ENCODE measurements at places on chromosomes 7 and 10.

- DNase-seq = no peak
These were observed 634.7 kb upstream of the AUTS2 start for GRCh38 chr7:68963552-68963951.

DNA sequence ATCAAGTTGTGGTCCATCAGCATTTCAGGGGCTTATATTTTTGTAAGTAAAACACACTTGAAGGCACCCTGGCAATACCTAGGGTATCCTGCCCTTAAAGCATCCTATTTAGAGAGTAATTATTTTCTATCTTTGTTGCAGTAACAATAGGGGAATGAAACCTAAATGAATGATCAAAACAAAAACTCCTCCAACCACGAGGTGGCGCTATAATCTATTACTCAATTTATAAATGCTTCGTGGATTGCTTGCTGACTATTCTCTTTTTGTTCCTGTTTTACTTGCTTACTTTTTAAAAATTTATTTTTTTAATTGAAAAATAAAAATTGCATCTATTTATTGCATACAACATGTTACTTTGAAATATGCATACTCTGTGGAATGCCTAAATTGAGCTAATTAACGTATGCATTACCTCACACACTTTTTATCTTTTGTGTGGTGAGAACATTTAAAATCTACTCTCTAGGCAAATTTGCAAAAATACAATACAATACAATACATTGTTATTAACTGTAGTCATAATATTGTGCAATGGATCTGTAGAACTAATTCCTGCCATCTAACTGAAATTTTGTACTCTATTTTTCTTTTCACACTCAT, 147.7 kb upstream of the BMPER start:
- DNase-seq = no peak

- no peak for DNase-seq
These were observed 170.8 kb downstream of the VPS50 start for GRCh38 chr7:93402944-93403343.

DNA sequence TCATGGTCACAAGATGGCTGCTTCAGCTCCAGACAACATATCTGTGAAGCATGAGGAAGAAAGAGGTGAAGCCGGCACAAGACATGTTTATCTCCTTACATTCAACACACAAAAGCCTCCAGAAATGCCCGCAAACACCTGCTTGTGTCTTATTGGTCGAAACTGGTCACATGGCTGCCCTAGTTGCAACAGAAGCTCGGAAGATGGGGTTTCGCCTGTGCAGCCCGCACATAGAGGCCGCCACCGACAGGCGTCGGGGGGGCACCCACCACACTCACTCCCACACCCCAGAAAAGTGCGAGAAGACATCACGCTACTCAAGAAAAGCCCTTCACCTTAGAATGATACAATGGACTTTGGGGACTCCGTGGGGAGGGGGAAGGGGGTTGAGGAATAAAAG, 63.0 kb upstream of the MGMT start:
- no peak for DNase-seq

- DNase-seq = no peak
These were observed 60.4 kb upstream of the ADO start for GRCh38 chr10:62744136-62744535.

GRCh38 chr7:100573691-100574361, at the start of gene SAP25:
Gene SAP25 (minus strand): TSS chr7:100573900. CDS start chr7:100573742, 158 bp downstream.
- DNase-seq = no peak

DNA sequence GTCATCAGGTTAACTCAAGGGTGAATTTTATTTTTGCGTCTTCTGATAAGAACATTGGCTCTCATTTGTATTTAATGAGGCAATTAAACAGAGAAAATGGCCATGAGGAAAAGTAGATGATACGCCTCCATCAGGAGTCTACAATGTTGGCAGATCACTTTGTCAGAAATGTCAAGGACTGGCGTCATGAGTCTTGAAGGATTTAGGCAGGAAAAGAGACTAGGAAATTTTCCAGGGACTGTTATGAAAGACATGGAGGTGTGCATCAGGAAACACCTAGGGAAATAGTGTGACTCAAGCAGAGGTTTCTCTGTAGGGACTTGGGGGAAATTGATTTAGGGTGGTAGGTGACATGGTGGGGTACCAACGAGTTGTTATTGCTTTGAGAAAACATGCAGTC, 53.4 kb upstream of the SLC35B4 start:
- DNase-seq = no peak

- DNase-seq = no peak
These were observed 52.3 kb upstream of the SLC35B4 start for GRCh38 chr7:134368851-134369544.

DNA sequence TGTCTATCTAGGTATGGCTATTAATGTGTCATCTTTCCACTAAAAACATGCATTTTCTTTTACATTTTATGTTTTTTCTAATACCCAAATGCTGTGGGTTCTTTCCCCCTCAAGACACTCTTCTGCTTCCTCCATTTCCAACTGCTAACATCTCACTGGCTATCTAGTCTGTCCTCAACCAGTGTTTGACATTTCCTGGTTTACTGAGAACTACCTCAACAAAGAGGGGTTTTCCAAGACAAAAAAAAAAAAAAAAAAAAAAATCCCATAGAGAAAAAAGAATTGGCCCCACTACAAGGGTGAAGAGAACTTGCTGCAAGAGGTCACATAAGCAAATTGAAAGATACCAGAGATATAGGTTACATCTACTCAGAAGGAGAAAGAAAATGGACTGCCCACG, 359.7 kb downstream of the CRPPA start:
- no peak for DNase-seq

- DNase-seq = peak; percentile 24
These were observed 10.2 kb downstream of the EN2 start for GRCh38 chr7:155467846-155468784.

- DNase-seq = no peak
These were observed 70.7 kb upstream of the EZH2 start for GRCh38 chr7:148954766-148955165.

- DNase-seq = no peak
These were observed 43.2 kb downstream of the CCNY start for GRCh38 chr10:35379226-35380137.

DNA sequence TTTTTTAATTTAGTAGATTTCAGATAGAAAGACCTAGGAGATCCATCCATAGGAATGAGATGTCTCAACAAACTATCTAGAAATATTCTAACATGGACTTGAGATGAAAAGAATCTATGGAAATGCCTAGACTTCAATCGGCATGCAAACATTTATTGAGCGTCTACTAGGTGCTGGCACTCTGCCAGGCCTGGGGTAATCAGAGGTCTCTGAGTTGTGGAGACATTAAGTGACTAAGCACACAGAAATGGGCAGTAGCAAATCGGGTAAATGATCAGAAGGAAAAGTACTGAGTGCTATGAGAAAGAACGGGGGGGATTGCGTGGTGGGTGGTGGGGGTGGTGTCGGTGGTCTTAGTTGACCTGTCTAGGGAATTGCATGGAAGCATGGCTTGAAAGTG, 466.6 kb downstream of the GALNT17 start:
- no peak for DNase-seq

GRCh38 chr10:29753283-29753682, 118.5 kb upstream of the SVIL start:
- DNase-seq = no peak

GRCh38 chr10:71223347-71224058, 11.1 kb downstream of the UNC5B start:
- DNase-seq = no peak

DNA sequence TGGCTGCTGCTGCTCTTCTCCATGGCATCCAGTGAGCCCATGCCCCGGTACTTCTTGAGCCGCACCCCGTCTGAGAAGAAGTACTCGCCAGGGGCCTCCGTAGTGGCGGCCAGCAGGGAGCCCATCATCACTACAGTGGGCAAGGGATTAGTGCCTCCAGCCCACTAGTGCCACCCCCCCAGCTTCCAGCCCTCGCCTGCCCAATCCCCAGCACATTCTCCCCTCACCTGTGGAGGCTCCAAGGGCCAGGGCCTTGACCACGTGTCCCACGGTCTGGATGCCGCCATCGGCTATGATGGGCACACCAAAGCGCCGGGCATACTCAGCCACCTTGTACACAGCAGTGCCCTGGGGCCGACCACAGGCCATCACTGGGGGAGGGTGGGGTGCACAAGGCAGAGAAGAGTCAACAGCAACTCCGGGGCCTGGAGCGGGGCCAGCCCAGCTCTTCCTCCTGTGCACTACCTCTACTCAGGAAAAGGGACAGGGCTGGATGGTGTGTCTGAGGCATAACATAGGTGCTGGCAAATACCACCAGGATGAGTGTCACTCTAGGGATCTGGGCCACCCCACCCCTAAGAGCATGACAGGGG, 14.8 kb downstream of the IMPDH1 start:
- no peak for DNase-seq

- peak; percentile 90 for DNase-seq
These were observed 229.1 kb downstream of the ELFN1 start for GRCh38 chr7:1899196-1899595.

DNA sequence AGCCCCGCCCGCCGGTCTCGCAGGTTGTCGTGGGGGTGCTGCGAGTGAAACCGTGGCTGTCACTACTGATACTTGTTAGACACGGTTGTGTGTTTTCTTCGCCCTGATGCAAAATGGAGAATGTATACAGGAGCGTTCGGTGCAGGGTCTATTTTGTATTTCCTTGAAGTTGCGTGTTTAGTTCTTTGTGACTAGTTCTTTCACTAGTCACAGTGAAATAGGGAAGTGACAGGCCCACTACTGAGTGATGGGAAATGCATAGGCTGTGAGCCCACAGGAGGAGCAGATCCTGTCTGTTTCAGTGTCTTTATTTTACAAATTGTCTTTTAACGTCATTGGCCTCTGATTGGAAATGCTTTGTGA, 675 bp downstream of the ABRAXAS2 start:
- no peak for DNase-seq

GRCh38 chr10:13016426-13016825, 14.9 kb upstream of the CCDC3 start:
- DNase-seq = no peak

GRCh38 chr10:43407576-43408330, 1.2 kb downstream of the HNRNPF start:
- peak; percentile 93 for DNase-seq

GRCh38 chr10:86586516-86586915, 64.9 kb upstream of the WAPL start:
- peak; percentile 71 for DNase-seq

GRCh38 chr10:49212076-49212475, 23.9 kb upstream of the TMEM273 start:
- no peak for DNase-seq

- DNase-seq = no peak
These were observed 1.8 kb upstream of the NUB1 start for GRCh38 chr7:151339651-151340382.

- DNase-seq = no peak
These were observed 216.3 kb upstream of the NRP1 start for GRCh38 chr10:33550811-33551210.

GRCh38 chr7:105151152-105151551, 137.1 kb downstream of the KMT2E start:
- no peak for DNase-seq

GRCh38 chr7:134829380-134829986, 50.0 kb downstream of the CALD1 start:
- DNase-seq = no peak

- DNase-seq = no peak
These were observed 69.3 kb downstream of the MGMT start for GRCh38 chr10:129536336-129536735.

DNA sequence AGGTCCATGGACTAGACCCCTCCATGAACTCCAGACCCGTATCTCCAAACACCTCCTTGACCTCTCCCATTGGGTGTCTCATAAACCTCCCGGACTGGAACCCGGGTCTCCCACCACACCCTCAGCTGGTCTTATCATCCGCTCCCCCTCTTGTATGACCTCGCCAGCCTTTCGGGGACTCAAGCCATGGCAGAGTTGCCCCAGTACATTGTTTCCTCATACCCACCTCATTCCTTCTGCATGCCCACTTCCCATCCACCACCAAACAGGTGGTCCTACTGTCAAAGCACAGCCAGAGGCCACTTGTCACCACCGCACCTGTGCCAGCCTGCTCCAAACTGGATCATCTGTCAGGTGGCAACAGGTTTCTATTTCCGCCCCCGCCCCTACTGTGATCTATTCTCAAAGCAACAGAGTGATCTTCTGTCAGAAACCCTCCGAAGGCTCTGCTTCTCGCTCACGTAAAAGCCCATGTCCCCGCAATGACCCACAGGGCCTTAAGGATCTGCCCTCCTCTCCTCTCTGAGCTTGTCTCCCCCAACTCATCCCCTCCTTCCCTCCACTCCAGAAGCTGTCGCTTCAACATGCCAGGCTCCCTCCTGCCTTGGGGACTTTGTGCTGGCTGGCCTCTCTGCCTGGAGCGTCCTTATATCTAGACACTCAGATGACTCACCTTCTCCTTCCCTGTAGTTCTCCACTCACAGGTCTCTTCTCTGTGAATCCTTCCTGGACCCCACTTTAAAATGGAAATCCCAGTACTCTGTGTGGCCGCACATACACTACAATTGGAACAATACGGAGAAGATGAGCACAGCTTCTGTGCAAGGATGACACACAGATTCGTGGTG, 22.8 kb upstream of the PRKAG2 start:
- DNase-seq = no peak

- DNase-seq = no peak
These were observed 60.1 kb downstream of the CFAP46 start for GRCh38 chr10:132882069-132882951.

DNA sequence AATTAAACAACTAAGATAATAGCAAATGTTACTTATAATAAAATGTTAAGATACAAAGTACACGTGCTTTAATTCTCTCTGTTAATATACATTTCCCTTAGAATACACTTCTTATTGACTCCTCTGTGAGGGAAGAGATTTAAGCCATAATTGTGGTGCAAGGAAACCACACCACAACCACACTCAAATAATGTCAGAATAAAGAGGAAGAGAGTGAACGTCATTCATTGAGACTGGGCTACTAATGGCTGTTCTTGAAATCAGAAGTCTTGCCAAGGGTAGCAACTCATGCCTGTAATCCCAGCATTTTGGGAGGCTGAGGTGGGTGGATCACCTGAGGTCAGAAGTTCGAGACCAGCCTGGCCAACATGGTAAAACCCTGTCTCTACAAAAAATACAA, 10.0 kb downstream of the FAM171A1 start:
- no peak for DNase-seq

DNA sequence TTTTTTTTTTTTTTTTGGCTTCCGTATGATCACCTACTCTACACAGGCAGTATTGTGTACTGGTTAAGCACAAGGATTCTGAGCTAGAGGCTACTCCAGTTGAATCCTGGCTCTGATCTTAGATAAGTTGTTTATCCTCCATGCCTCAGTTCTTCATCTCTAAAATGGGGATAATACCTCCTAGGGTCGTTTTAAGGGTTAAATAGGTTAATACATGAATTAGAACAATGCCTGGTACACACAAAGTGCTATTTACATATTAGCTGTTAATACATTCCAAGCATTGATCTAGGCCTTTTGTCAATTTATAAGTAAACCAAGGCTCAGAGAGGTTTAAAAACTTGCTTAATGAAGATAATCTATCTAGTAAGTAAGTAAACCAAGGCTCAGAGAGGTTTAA, 59.0 kb downstream of the ST7 start:
- no peak for DNase-seq

GRCh38 chr10:56449770-56450169, 88.7 kb upstream of the ZWINT start:
- no peak for DNase-seq

All from posterior cingulate gyrus (tissue), 11 donors.